Mucosa of gallbladder (tissue), 1 donor: ENCODE measurements at places on chromosomes 4 and X. TPM values are rescaled to one million over a fixed set of nuclear protein-coding genes. Genes with fewer than 3 reads are reported as not detected.

GRCh38 chrX:33968611-33969010, 163.5 kb downstream of the FAM47A start:
- DNase-seq = no peak

GRCh38 chr4:62588671-62589070, 1388.5 kb downstream of the ADGRL3 start:
- no peak for DNase-seq

- DNase-seq = no peak
Observed at GRCh38 chr4:113919145-113919544, 60.3 kb downstream of the ARSJ start.

The DCX gene
- 0.95 TPM for total RNA-seq
